ENCODE measurements at places on chromosomes 1 and 21. TPM values are rescaled to one million over a fixed set of nuclear protein-coding genes. Genes with fewer than 3 reads are reported as not detected.
A peak's percentile ranks its signal among the peaks of the same experiment; 100 is the strongest.

- no peak for DNase-seq
Measured at GRCh38 chr1:32706491-32706890, 3.9 kb upstream of the SYNC start.

- no peak for DNase-seq
Measured at GRCh38 chr1:175602026-175602585, 141.3 kb downstream of the TNR start.

DNA sequence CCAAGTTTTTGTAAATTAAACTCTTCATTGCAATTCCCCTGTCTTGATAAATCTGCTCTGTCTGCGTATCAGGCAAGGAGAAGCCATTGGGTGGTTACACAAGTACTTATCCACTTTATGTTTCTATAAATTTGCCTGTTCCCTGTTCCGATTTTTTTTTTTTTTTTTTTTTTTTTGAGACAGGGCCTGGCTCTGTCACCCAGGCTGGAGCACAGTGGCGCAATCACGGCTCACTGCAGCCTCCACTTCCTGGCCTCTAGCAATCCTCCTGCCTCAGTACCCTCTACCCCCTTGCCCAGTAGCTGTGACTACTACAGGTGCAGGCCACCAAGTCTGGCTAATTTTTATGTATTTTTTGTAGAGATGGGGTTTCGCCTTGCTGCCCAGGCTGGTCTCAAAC, 11.1 kb upstream of the CSRP1 start:
- no peak for DNase-seq

- DNase-seq = peak; percentile 82
Measured at GRCh38 chr1:227787513-227788270, 27.8 kb upstream of the PRSS38 start.

DNA sequence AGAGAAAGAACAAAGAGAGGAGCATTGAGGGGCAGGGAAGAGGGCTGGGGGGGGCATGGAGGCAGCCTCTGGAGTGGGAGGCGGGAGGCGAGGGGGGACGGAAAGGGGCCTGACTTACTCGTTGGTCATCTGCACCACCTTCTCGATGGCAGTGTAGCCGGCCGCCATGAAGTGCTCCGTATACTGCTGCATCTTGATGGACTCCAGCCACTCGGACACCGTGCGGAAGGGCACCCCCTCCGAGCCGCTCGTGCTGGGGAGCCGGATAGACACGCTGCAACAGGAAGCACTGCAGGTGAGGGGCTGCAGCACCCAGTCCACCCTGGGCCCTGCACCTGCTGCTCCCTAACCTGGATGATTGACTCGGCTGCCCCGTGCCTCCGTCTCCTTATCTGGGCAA, 26.6 kb downstream of the EPHA2 start:
- no peak for DNase-seq

DNA sequence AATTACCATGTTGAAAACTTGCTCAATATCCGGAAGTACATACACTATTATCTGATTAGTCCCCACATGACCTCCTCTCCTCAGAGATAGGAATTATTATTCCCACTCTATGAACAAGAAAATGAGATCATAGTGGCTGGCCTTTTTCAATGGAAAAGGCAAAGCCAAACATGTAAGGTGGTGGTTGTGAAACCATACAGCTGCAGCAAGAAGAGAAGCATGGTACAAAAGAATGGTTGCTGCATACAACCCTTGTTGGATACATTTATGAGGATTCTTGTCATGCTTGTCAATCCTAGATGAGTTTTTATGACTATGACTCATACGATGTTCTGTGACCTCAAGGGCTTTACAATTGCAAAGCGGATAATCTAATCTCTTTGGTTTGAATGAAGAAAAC, 514.7 kb downstream of the PLPP3 start:
- DNase-seq = no peak

Gene NHLH2
- not detected for total RNA-seq

Gene KCNQ4
- 0.33 TPM for total RNA-seq

Gene CFAP74
- not detected for total RNA-seq
